ENCODE measurements at places on chromosomes 5 and 9. TPM values are rescaled to one million over a fixed set of nuclear protein-coding genes. Genes with fewer than 3 reads are reported as not detected.

PCDHA1 gene
- polyA plus RNA-seq: 0.04 TPM

CDH18 gene
- 0.45 TPM for polyA plus RNA-seq

GRCh38 chr9:89488936-89489335, 9.0 kb downstream of the SEMA4D start:
- DNase-seq: no peak

WWC1 gene
- polyA plus RNA-seq: 1.4 TPM

JAKMIP2 gene
- polyA plus RNA-seq: not detected
